ENCODE measurements at places on chromosomes 5 and 9.

GRCh38 chr5:134406390-134406789 is 5.3 kb downstream of the CDKN2AIPNL start:
- no peak for DNase-seq

- DNase-seq = peak; percentile 62
These were observed 54.5 kb downstream of the GALNT12 start for GRCh38 chr9:98861781-98862504.

DNA sequence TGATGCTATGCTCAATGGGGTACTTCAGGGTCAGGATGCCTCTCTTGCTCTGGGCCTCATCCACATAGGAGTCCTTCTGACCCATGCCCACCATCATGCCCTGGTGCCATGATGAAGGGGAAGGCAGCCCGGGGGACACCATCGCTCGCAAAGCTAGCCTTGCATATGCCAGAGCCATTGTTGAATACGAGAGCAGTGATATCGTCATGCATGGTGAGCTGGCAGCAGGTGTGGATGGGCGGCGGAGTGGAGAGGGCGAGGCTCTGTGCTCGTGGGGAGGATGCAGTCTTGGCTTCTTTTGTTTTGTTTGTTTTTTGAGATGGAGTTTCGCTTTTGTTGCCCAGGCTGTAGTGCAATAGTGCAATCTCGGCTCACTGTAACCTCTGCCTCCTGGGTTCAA is 17.2 kb upstream of the SPZ1 start:
- no peak for DNase-seq

GRCh38 chr9:112581469-112582176 is 95.0 kb downstream of the KIAA1958 start:
- no peak for DNase-seq

GRCh38 chr5:130279386-130279785 is 375.1 kb downstream of the CHSY3 start:
- no peak for DNase-seq

GRCh38 chr9:30972654-30973053 is 1411.8 kb upstream of the ACO1 start:
- DNase-seq = no peak

GRCh38 chr9:87662808-87663528 is 63.0 kb upstream of the CTSL start:
- DNase-seq = no peak

DNA sequence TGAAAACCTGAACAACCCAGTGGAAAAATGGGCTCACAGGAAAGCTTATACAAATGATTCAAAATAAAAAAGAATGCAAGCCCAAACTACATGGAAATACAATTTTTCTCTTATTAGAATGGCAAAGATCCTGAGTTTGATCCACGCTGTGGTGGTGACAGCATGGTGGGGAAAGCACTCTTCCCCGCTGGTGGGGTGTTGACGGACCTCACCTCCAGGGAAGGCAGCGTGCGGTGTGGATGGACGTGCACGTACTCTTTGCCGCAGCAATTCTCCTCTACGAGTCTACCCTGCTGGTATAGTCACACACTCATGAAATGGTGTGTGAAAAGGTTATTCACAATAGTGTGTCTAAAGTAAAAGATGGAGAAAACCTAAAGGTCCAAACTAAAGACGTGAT is 5.9 kb upstream of the ZFP62 start:
- no peak for DNase-seq

DNA sequence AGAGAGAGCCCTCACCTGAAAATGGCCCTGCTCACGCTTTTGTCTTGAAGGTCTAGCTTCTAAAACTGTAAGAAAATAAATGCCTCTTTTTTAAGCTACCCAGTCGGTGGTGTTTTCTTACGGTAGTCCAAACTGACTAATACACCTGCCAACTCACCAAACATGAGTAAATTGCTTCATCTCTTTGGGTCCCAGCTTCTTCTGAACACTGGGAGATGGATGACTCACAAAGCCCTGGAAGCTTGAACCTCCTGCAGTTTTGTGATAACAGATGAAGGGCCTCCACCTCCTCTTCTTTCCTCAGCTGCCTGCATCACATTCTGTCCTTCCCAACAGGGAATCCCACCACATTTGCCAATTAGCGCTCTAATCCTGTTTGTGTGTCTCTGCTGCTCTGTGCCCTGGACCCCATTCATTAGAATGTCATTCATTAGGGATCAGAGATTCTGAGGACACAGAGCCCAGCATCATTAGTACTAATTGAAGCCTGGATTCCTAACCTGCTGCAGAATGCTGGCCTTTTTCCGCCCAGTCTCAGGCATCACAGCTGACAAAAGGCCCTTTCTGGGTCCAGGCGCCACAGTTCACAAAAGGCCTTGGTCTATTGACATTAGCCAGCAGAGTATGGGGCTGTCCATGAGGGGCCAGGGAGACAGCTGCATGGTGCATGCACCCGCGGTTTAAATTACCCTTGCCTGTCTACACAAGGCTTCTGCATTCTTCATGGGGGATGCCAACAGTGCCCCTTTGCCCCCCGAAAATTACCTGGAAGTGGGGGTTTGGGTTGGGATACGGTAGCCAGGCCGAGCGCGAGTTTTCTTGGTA is 349.3 kb downstream of the SEMA5A start:
- DNase-seq = no peak

DNA sequence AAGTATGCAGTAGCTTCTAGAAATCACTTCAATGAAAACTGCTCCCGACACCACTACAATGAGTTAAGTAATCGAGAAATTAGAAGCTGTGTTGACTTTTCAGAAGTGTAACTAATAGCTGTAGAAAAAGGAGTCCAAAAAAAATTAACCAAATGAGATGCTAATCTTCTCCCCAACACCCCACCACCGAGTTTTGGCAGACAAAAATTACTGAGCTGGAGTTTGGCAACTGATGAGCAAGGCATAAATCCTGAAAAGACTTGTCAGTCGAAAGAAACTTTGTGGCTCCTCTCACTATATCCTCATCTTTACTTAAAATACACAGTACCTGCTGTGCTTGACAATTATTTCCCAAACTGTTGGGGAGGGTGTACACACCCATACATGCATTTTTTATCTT is 191.9 kb downstream of the EBF1 start:
- DNase-seq = no peak

- DNase-seq = no peak
These were observed 406.3 kb upstream of the ADAMTSL1 start for GRCh38 chr9:18067548-18068120.

GRCh38 chr5:59209758-59210359 is 627.0 kb downstream of the RAB3C start:
- no peak for DNase-seq

- no peak for DNase-seq
These were observed 92.4 kb upstream of the CXCL14 start for GRCh38 chr5:135671052-135671705.

- DNase-seq = no peak
These were observed 1.5 kb downstream of the DIRAS2 start for GRCh38 chr9:90641086-90641485.

DNA sequence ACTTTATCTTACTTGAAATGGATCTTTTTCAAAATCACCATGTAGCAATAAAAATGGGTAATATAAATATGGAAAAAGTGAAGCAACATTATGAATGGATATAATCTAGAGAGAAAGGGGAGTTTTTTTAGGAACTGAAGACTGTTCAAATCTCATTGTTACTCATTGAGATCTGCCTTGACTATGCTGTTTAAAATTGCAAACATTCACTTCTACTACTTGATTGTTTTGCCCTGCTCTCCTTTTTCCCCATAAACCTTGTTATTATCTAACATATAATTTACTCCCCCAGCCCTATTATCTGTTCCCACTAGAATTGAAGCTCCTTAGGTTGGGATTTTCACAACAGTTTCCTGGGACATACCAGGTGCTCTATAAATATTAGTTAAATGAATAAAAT is 22.0 kb downstream of the PAM start:
- no peak for DNase-seq

DNA sequence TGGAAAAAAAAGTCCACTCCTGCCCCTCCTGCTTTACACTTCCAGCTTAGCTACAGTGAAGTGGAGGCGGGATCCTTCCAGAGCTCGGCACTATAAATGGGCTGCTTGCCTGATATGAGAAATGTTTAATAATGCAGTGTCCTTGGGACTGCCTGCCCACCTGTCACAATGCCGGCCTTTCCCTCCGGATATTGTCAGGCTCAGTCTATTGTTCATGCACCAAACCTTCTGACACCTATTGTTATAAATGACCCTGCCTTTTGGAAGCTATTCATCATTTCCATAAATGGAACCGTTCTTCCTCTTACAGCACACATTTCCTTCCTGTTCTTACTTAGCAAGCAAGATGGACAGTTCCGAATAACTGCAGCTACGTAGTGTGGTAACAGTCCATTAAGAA is 146.3 kb downstream of the DMAC1 start:
- no peak for DNase-seq

- no peak for DNase-seq
These were observed 35.0 kb upstream of the SEMA4D start for GRCh38 chr9:89532944-89533343.

DNA sequence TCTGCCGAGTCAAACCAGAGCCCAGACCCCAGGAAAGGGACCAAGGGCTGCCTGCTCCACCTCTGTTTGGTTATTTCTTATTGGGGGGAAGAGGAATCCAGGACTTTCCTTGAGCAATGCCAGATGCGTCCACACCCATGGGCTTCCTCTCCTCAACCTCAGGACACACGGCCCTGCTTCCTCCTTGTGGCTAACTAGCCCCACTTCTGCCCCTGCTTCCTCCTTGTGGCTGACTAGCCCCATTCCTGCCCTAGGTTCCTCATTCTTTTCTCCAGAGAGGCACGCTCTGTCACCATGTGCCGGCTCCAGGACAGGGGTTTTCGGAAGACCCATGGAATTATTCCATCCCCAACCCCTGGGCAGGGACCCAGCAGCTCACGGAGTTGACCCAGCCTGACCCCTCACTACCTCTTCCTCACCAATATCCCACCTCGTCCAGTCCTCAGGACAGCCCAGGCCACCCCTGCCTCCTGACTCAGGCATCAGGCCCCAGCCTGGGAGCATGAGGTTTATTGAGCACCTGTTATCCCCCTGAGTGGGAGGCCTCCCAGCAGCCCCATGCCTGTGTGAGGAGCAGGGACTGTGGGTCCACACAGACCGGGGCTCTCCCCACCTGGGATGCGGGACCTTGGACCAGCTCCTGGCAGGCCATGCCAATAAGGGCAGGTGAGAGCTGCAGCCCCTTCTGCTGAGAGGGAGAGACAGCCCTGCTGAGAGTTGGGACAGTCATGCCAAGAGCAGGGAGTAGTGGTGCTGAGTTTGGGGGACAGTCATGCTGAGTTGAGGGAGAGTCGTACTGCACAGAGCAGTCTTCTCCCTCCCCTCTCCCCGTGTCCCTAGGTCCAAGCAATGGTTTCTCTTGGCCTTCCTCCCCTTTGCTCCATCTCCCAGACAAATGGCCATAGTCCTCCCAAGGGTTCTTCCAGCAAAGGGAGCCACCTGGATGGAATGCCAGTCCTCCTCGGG is 11.8 kb upstream of the FCN1 start:
- no peak for DNase-seq

DNA sequence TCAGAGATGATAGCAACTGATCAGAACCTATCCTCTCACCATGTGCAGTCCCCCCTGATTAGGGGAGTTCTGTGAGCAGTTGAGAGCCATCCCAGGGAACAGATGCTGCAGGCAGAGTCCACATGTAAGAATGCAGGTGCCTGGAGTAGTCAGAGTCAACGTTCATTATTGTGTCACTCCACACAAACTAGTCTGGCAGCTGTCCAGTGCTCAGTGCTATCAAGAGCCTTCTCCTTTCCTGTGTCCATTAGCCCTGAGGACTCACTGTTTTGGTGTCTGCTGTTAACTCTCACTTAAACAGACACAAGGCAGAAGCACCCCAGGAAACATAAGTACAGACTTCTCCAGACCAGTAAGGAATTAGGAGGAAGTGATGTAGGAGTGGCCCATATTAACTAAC is 2.5 kb downstream of the SH3TC2 start:
- DNase-seq = no peak

DNA sequence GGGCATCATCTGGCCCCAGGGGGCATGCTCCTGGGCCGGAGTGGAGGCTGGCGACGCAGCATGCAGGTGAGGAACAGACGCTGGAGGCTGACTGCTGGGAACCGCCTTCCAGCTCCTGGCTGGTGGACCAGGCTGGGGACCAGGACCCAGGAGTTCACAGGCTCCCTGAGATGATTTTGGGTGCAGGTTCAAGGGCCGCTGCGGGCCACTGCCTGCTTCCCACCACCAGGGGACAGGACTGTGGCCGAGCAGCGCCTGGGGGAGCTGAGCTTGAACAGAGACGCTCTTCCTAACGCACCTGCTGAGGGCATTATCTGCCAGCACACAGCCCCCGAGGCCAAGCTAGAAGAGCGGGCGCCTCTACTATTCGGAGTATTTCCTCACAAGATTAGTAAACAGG is 132.1 kb upstream of the RAPGEF1 start:
- DNase-seq = no peak

Data from AG04449 (cell line).